Spleen (tissue), 13 donors: ENCODE measurements at places on chromosomes 16 and 17. TPM values are rescaled to one million over a fixed set of nuclear protein-coding genes. Genes with fewer than 3 reads are reported as not detected.

The TMEM88 gene
- total RNA-seq, result 18.0 TPM

The ENPP7 gene
- total RNA-seq, result not detected

The FBRS gene
- total RNA-seq, result 111 TPM

The PRAC1 gene
- total RNA-seq, result not detected

The HSBP1 gene
- total RNA-seq, result 68.5 TPM

The FBXO47 gene
- not detected for total RNA-seq

The GUCY2D gene
- total RNA-seq, result 0.43 TPM

The IL17C gene
- 0.82 TPM for total RNA-seq
